ENCODE measurements at places on chromosomes 12 and 14.

GRCh38 chr14:47674543-47675465 is 601 bp downstream of the MDGA2 start:
- DNase-seq = no peak

GRCh38 chr14:92352158-92352985 is 29.4 kb downstream of the SLC24A4 start:
- DNase-seq = no peak

GRCh38 chr12:96719660-96720362 is 187.2 kb upstream of the NEDD1 start:
- DNase-seq = no peak

DNA sequence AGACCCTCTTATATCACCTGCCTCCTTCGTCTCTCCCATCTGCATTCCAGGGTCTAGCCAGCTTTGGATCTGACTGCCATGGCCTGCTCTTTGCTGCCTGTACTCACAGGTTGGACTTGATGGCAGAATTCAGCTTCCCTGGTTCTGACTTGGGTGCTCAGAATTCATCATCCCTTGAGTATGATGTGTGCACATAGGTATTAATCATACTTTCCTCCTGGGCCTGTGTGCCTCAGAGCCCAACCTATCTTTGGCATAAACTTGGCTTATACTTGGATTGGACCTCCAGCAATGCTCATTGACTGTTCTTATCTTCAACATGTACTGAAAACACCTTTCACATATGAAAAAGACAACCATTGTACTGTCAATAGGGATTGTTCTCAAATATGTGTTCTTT is 70.7 kb upstream of the LMNTD1 start:
- DNase-seq = no peak

DNA sequence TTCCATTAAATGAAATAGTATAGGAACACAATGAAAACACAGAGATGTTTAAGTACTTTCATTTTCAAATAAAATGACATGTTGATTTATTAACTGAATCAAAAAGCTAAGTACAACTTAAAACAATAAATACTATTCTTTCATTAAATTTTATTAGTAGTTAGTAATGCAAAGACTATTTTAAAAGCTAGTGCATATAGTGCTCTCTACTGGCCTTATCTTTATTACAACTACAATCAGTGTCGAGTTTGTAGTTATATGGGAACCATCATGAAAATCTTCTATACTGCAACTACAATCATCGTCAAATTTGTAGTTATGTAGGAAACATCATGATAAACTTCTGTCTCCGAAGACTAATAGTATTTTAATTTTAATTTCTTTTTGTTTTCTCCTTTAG is 8.9 kb upstream of the LIN7A start:
- no peak for DNase-seq

DNA sequence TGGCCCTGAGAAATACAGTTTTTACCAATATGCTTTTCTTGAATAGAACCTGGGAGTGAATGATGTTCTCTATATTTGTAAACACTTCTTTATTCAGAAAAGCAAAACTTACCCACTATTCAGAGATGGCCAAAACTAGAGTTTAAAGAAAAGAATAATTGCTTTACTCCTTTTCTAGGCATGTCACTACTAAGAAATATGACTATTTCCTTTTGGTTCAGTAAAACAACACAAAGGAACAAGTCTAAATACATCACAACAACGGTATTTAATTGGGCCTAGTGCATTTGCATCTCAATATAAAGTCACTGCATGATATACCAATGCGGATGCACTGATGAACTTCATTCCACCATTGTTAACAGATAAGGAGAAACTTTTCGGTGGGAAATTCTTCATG is 207.5 kb downstream of the FOXN3 start:
- no peak for DNase-seq

- DNase-seq = peak; percentile 37
Observed at GRCh38 chr14:23437133-23438100, 2.0 kb upstream of the MYH7 start.

DNA sequence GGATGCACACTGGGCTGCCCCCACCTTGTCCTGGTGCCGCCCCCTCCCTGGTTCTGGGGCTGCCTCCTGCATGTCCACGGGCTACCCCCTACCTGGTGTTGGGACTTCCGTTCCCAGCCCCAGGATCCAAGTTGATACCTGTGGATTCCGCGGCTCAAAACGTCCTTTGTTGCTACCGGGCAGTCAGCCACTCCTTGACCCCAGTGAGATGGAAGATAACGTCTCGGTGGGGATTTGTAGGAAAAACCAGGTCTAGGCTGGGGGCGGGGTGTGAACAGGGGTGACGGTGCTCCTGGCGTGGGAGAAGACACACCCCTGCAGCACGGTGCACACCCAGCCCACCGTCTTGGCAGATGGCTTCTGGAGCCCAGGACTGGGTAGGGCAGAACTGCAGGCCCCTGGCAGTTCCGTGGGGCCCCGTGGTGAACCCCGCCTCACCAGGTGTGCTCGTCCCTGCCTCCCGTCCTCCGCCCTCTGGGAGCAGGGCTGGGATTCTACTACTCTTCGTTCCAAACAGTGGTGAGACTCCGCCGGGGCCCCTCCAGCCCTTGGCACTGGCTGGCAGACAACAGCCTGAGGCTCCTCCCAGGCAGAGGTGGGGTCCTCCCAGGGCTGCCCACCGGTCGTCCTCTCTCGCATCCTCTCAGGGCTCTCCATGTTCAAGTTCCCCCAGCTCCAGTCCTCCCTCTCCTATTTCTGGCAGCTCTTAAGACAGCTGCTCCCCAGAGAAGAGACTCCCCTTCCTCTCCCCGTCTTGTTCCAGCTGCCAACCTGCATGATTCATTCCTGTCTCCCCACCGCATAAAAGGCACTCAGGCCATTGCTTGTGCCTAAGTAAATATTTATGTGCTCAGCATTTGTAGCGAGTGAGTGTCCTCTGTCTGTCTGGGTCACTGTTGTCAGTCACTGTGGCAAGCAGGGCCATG is 75.5 kb downstream of the FBXL14 start:
- DNase-seq = peak; percentile 55

GRCh38 chr14:89856871-89857345 is 97.6 kb downstream of the EFCAB11 start:
- no peak for DNase-seq

DNA sequence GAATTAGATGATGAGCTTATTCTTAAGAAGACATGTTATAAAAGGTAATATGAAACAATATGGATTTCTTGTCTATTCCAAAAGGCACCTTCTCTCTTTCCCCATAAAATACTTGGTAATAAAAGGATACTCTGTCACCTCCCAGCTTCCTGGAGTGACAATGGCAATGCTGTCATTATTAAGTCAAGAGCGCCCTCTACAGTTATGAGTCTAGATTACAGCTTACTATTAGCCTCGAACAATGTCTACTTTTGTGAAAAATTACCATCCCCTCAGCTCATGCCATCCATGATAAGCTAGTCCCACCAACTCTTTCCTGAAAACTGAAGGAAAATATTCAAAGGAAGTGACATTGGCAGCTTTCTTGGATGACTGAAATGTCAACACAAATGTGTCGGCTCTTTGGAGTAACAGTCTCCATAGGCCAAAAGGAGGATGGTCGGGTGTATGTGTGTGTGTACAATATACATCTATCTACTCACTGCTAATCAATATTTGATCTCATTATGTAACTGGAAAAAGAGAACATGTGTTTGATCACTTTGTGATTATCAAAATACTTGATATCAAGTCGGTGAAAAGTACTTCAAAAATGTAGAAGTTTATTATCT is 48.7 kb upstream of the CDKN3 start:
- no peak for DNase-seq

DNA sequence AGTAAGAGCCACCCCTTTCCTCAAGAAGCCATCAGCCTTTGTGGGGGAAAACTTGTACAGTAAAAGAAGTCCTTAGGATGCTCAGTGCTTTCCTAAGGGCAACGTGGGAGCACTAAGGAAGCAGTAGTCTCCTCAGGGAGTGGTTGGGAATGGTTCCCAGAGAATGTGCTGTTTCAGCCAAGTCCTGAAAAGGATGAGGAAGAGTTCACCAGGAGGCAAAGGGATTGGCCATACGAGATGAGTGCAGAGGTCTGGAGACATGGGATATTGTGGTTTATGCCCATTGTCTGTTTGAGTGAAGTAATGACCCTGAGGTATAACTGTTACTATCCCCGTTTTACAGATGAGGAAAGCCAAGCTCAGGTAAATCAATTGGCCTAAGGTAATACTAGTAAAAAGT is 86.0 kb upstream of the ATF1 start:
- no peak for DNase-seq

- DNase-seq = no peak
Observed at GRCh38 chr12:117036547-117036946, 62.7 kb downstream of the TESC start.

DNA sequence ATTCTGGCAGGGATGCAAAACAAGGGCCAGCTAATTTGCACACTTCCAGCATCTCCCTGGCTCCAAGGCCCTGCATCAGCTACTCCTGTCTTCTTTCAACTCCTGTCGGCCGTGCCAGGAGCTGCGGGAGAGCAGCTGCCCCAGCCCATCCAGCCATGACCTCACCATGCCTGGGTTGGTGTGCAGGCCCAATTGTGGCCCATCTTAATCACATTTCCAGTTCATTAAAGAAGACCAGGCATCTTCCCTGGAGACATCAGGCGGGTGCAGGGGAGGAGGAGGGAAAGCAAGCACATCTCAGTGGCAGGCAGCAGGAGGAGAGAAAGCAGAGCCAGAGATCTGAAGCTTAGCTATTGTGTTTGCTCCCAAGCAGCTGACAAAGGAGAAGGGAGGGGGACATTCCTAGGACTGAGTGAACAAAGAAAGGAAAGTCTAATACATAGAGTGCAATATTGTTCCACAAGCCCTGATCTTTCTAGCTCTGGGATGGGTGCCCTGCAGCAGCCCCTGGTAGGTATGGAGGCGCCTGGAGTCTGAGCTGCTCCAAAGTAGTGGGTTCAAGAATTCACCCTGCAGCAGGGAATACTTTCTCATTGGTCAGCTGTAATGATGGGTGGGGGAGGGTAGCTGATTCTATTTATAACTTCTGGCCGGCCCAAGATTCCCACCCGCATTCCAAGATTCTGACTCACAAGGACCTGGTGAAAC is 40.1 kb downstream of the VWF start:
- no peak for DNase-seq

GRCh38 chr14:98244966-98245569 is 1026.9 kb downstream of the BCL11B start:
- DNase-seq = no peak

DNA sequence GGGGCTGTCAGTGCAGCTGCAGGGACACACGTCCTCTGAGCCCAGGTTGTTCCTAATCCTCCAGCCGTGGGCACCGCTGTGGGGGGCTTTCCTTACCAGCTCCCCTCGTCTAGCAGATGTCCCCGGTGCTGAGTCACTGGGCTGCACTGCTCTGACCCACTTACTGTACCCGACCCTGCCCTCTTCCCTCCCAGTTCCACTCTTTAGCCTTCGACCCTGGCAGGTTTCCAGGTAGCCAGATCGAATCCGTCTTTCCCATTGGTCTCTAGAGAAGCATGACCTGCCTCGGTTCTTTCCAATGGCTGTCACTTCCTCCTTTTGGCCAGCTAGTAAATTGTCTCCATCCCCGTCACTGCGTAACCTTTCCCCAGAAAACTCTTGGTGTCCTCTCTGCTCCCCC is 48.4 kb downstream of the ELK3 start:
- DNase-seq = no peak

DNA sequence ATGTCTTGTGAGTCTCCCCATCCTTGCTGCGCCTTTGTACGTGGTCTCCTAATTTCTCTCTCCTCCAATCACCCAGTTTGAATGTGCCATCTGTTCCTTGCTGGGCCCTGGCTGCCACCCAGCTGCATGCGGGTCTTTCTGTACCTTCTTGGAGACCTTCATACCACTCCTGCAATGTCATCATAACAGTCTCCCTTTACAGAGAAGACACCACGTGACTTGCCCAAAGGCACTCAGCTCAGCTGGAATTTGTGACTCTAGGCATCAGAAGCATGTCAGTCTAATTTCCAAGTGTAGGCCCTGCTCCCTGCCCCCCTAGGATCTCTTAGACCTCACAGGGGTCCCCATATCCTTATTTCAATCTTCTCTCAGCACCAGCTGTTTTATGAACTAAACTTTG is 284.2 kb downstream of the TTC8 start:
- DNase-seq = no peak

- no peak for DNase-seq
Observed at GRCh38 chr12:60212159-60213000, 616.6 kb downstream of the SLC16A7 start.

GRCh38 chr12:114638790-114639435 is 45.1 kb downstream of the TBX3 start:
- DNase-seq = no peak

- no peak for DNase-seq
Observed at GRCh38 chr12:98439471-98439951, 75.9 kb upstream of the TMPO start.

GRCh38 chr14:32709027-32709426 is 229.7 kb upstream of the NPAS3 start:
- no peak for DNase-seq

- DNase-seq = no peak
Observed at GRCh38 chr14:101939646-101940170, 24.7 kb upstream of the DYNC1H1 start.

- no peak for DNase-seq
Observed at GRCh38 chr12:2690348-2691005, 104.3 kb upstream of the FKBP4 start.

DNA sequence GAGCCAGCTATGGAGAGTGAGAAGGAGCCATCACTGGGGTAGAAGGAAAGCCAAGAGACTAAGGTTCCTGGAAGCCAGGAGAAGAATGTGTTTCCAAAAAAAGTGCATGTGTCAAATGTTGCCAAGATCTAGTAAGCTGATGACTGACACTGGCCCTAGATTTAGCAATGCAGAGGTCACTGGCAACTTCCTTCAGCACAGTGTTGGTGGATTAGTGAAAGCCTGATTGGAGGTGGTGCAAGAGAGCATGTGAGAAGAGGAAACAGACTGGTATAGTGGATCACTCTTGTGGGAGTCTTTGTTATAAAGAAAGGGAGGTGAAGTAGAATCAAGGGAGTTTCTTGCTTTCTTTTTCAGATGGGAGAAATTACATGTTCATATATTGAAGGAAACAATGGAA is 34.1 kb upstream of the CHGA start:
- no peak for DNase-seq

GRCh38 chr12:68521848-68522502 is 88.7 kb upstream of the RAP1B start:
- no peak for DNase-seq

DNA sequence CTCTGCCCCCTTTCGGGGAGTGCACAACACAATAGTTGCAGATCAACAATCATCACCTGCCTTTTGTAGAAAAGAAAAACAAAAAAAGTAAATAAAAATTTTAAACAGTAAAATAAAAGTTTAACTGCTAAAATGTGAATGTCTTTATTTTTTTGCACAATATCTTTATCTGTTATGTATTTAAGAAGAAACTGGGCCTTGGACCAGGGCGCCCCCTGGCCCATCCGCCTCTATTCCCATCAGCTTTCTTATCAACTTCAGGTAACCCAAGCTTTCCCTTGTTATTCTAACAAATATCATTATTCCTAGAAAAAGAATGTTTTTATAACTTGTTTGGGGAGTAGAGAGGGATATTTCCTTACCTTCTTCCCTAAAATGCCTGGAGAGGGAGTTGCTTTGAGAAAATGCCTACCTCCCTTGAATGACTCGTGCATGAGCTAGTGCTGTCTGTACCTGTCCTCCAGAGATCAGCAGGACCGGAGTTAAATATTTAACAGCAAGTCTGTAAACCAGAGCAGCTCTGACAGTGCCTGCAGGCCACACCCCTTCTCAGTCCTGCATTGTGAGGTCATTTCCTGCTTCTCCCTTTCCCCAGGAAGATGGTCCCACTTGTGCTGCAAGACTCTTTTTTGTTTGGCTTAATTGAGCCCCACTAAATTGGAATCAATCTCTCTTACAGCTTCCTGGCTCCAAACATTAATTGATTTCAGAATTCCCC is 192.8 kb upstream of the RGS6 start:
- DNase-seq = no peak

Data from activated effector memory CD4-positive, alpha-beta T cell treated with anti-CD3 and anti-CD28 coated beads, Interleukin-2, amount 50 U/mL, for 16 hours (primary cell).